ENCODE measurements at places on chromosomes 4 and X.
A peak's percentile ranks its signal among the peaks of the same experiment; 100 is the strongest.

- no peak for DNase-seq
Observed at GRCh38 chr4:126037231-126037630, 722.5 kb downstream of the FAT4 start.

- DNase-seq, result no peak
Observed at GRCh38 chrX:2712890-2713840, 22.1 kb downstream of the CD99 start.

DNA sequence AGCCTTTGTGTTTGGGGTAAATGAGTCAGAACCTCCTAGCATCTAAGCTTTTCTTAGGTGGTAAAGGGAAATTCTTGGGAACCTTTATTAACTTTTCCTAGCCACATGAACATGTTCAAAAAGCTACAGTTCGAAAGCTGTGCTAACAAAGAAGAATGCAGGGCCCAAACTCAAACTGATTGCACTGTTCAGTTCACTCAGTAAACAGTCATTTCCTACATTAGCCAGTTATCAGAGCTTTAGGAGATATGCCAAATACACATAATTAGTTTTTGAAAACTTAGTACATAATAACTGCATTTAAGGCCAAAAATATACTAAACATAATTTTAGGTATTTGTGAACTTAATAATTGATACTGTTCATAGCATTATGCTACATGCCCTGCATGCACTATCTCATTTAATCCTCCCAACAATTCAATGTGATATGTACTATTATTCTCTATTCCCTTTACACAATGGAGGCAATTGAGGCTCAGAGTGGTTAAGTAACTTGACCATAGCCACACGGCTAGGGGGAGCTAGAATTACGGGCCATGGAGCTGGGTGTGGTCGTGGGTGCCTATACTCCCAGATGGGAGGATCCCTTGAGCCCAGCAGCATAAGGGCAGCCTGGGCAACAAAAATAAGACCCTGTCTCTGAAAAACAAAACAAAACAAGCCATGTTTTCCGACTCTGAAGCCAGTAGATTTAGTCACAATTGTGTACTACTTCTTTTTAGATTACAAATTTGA, 43.9 kb upstream of the PDGFRA start:
- no peak for DNase-seq

DNA sequence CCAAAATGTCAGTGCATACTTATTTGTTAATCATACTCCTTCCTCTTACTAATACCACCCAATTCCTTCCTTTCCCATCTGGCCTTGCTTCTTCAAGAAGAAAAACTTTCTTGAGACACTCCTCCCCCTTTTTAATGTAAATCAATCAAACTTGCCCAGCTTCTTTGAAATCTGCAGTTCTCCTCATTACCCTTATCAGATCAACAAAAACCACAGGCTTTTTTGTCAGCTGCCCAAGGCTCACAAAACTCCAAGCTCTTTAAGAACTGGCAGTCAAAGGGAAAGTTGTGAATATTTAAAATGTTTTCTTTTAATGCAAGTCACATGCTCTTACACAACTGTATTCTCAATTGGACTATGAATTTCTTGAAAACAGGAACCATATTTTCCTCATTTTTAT, 11.3 kb upstream of the MYOZ2 start:
- no peak for DNase-seq

- no peak for DNase-seq
Observed at GRCh38 chrX:70554081-70554480, 109.4 kb downstream of the DLG3 start.

- DNase-seq, result no peak
Observed at GRCh38 chr4:123848606-123849005, 452.0 kb downstream of the SPRY1 start.

- no peak for DNase-seq
Observed at GRCh38 chr4:1477045-1477840, 71.0 kb upstream of the NKX1-1 start.

GRCh38 chr4:120096508-120097297, 30.1 kb upstream of the MAD2L1 start:
- no peak for DNase-seq

DNA sequence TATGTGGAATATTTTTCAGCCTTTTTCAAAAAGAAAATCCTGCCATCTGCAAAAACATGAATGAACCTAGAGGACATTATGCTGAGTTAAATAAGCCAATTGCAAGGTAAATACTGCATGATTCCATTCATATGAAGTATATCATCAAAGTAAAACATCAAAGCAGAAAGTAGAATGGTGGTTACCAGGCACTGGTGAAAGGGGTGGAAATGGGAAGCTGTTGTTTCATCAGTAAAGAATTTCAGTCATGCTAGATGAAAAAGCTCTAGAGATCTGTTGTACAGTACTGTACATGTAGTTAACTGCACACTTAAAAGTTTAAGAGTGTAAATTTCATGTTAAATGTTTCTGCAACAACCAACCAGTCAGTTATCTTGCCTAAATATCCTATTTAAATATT, 196.8 kb upstream of the ADGRL3 start:
- DNase-seq, result no peak

- DNase-seq, result no peak
Observed at GRCh38 chr4:171017593-171017992, 795.6 kb upstream of the GALNTL6 start.

- DNase-seq, result no peak
Observed at GRCh38 chr4:168475745-168476144, 4.5 kb downstream of the DDX60L start.

DNA sequence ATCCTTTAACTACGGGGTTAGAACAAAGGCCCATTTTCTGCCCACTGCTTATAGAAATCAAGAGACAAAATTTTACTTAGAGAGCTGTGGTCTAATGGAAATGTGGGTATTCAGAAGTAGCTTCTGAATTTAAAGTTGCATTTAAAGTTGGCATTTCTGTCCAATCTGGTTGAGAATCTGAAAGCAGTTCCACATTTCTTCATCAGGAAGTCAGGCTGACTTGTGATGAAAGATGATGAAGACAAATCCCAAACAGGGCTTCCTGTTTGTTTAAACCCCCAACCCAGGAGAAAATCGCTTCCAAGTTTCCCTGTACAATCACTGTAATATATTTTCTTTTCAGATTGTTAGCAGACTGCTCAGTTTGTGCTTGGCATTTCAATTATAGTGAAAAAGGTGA, 345.3 kb downstream of the SPRY1 start:
- no peak for DNase-seq

GRCh38 chrX:49316085-49316484, 5.8 kb upstream of the GAGE12J start:
- DNase-seq, result no peak

GRCh38 chr4:34170946-34171345, 2073.4 kb downstream of the ARAP2 start:
- DNase-seq, result no peak

- no peak for DNase-seq
Observed at GRCh38 chr4:1593881-1594345, 90.2 kb downstream of the FAM53A start.

DNA sequence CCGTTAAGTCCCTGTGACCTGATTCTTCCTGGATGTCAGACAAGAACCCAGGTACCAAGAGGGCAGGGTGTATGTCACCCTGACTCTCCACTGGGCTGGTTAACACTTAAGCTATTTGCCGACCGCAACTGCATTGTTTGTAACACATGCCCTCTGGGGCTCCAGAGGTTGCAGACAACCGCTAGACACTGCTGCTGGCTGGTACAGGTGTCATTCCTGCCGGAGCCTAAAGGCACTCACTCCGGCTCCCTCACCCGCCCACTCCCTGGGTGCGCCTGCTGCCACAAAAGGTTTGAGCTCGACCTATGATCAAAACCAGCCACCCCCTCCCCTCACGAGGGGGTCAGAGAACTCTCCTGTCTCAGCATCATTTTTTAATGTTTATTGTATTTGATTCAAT, 208.2 kb downstream of the FAT4 start:
- peak; percentile 49 for DNase-seq

GRCh38 chr4:118997601-118998000, 108.9 kb downstream of the SYNPO2 start:
- no peak for DNase-seq

DNA sequence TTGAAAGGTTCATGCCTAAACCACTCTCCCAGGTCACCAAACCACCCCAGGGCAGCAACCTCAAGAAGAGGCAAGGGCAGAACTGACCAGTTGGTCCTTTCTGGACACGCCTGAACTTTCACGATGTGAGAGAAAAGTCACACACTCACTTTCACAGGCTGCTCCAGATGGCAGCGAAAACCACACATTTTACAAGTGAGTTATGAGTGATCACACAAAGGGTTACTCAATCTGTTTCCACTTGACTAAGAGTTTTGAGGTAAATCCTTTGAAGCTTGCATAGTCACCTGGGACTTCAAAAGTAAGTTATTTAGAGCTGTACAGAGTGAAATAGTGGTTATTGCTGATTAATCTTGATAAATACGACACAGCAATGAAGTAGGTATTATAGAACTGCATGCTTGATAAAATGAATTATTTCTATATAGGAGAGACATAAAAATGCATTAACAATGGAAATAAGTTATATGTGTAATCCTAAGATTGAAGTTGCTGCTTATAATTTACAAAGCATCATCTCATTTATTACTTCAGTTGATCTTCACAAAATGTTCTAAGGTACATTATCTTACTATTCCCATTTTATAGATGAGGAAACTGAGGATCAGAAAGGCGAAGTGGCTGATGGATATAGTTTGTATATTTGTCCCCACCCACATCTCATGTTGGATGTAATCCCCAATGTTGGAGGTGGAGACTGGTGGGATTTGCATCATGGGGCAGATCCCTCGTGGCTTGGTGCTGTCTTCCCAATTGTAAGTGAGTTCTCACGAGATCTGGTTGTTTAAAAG, 103.0 kb upstream of the KLF3 start:
- DNase-seq, result no peak

DNA sequence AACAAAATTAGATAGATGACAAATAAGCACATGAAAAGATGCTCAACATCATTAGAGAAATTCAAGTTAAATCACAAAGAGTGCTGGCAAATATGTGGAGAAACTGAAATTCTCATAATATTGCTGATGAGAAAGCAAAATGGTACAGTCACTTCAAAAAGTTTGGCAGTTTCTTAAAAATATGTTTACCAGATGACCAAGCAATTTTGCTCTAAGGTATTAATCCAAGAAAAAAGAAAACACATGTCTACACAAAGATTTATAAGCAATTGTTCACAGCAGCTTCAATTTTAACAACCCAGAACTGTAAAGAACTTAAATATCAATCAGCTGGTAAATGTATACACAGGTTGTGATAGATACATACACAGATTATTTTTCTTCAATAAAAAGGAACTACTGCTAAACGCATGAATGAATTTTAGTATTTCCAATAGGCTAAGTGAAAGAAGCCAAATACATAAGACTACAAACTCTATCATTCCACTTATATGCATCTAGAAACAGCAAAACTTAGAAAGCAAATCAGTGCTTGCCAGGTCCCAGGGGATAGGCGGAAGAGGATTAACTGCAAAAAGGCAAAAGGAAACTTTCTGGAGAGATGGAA, 11.7 kb downstream of the OTUD4 start:
- no peak for DNase-seq

GRCh38 chrX:154526901-154527675, 11.1 kb upstream of the FAM3A start:
- DNase-seq, result peak; percentile 79

GRCh38 chrX:148043271-148043855, 62.2 kb downstream of the FMR1NB start:
- DNase-seq, result no peak

GRCh38 chrX:110600745-110601310, 194.8 kb downstream of the CHRDL1 start:
- no peak for DNase-seq

DNA sequence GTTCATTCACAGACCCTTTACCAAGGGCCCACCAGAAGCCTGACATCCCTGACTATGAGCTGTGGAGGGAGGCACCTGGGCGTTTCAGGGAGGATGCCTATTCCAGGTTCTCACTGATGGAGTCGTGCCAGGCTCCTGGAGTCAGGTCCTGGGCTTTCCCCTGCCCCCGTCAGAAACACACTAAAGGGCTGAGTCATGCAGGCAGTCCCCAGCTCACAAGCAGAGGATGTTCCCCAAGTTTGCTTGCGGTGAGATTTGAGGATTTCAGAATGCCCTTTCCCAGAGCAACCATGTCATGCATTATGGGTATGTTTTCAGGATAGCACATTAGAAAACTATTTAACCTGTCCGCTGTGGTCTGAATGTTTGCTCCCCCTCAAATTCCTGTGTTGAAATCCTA, 45.2 kb downstream of the FHDC1 start:
- no peak for DNase-seq

DNA sequence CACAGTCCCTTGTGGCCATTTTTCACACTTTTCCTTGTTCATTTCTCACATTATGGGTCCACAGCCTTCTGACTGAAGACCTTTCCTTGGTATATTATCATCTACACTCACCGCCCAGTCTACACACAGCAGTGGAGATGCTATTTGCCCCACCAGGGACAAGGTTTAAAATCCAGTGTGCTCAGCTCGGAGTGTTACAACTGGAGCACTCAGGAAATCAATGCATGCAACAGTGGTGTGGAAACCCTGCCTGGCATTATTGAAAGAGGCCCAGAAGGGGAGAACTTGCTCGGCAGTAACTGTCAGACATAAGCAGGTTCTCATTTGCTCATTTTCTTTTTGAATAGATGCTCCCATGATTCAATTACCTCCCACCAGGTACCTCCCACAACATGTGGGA, 340.9 kb downstream of the DHRSX start:
- DNase-seq, result no peak

GRCh38 chrX:9557091-9557490, 92.2 kb downstream of the TBL1X start:
- no peak for DNase-seq

- no peak for DNase-seq
Observed at GRCh38 chr4:53221832-53222480, 143.9 kb downstream of the SCFD2 start.

- DNase-seq, result no peak
Observed at GRCh38 chrX:81259714-81260395, 58.0 kb downstream of the SH3BGRL start.

GRCh38 chr4:118282692-118283091, 70.1 kb downstream of the PRSS12 start:
- no peak for DNase-seq

- DNase-seq, result peak; percentile 44
Observed at GRCh38 chr4:1174941-1175634, 2.7 kb upstream of the SPON2 start.

- no peak for DNase-seq
Observed at GRCh38 chr4:101287324-101287723, 60.0 kb downstream of the PPP3CA start.

GRCh38 chrX:12292996-12293765, 154.9 kb downstream of the FRMPD4 start:
- no peak for DNase-seq

DNA sequence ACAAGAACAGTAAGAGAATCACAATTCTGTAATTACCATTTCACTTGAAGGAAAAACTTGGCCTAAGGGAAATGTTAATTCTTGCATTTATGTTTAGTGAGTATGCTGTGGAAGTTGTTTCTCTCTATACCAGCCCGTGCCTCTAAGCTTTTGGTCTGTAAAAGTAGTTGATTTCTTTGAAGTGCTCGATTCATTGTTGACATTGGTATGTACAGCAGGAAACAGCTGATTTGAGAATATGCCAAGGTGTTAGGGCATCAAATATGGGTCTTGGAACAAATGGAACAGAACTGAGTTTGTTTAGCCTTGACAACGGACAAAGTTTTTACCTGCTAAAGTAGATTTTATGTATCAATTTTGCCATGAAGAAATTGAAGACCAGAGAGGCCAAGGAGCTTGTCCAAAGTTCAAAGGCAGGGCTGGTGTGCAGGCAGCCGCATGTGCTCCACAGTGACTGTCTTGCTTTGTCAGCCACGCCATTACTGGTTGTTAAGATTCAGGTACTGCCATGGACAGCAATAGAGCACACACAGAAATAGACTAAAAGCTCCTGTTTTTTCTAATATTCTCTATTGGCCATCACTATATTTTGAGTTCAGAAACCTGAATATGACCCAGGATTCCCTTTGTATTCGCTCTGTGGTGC, 75.5 kb upstream of the TLR3 start:
- no peak for DNase-seq

Measured in ecto neural progenitor cell (in vitro differentiated cells).